ENCODE measurements at places on chromosomes 16 and 17.

- no peak for DNase-seq
These were observed 38.5 kb downstream of the PIGL start for GRCh38 chr17:16255481-16255921.

GRCh38 chr17:8831234-8831849 lies 32.2 kb upstream of the MFSD6L start:
- DNase-seq, result no peak

DNA sequence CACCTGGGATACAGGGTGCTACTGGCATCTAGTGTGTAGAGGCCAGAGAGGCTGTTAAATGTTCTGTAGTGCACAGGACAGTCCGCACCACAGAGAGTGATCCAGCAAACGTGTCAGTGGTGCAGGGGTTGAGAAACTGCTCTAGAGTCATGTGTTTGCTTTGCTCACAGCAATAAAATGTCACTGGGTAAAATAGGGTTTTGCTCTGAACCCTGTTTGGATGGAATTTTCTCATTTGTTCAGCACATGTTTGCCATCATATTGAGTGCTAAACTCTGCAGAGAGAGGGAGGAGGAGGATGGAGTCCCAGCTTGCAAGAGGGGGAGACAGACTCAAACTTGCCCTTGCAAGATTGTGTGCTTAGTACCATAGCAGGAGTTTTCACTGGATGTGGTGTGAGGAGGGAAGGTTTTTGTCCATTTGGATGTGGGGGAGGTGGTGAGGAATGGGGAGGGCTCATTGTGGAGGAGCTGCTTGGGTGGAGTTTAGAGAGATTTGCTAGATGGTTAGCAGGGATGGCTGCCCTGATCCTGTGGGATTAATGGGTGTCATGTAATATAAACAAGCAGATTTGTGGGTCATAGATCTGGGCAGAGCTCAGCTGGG lies 11.8 kb downstream of the PLCG2 start:
- no peak for DNase-seq

GRCh38 chr17:35731917-35732805 lies 722 bp downstream of the RASL10B start:
- no peak for DNase-seq

GRCh38 chr17:82397449-82398335 lies 20.5 kb upstream of the HEXD start:
- DNase-seq, result no peak

DNA sequence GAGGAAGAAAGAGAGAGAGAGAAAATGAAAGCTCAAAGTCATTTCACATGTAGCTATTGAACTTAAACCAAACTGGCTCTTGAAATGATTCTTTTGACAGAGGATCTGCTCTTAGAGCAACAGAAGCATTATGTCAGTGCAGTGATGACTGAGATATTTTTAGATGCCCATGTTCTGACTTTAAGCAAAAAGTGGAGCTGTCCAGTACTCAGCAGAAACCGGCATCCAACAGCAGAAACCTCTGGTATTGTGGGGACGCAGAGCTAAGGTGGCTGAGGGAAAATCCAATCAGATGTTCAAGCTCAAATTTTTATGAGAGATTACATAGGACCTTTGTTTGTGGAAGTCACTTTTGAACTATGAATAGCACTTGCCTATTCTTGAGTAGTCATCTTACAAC lies 69.8 kb upstream of the ANKFN1 start:
- no peak for DNase-seq
